ENCODE measurements at places on chromosomes 6 and 20.

GRCh38 chr6:56521976-56522375 lies 120.7 kb downstream of the DST start:
- DNase-seq: no peak

GRCh38 chr20:61126369-61127195 lies 125.5 kb upstream of the CDH4 start:
- no peak for DNase-seq

DNA sequence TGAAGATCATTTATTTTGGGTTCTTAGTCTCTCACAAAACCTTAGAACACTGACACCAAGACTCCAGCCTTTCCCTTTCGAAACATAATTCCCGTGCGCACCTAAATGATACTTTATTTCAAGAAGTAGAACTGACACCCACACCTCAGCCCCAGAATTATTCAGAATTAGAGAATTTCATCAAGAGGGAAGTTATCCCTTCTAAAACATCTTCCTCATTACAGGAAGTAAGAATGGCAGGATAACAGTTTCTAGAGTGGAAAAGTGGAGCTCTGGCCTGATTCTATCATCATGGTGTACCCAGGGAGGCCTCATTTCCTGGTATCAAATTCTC lies 1.4 kb upstream of the SRXN1 start:
- no peak for DNase-seq

GRCh38 chr6:96468681-96469224 lies 52.9 kb upstream of the UFL1 start:
- peak; percentile 20 for DNase-seq

- DNase-seq: peak; percentile 34
Measured at GRCh38 chr20:49877386-49877921, 37.9 kb downstream of the SPATA2 start.

Measured in GM23248 (cell line).